ENCODE measurements at places on chromosomes 1 and 21.

GRCh38 chr1:48680411-48681035, 96.2 kb downstream of the BEND5 start:
- DNase-seq: no peak

GRCh38 chr21:38925923-38926322, 120.2 kb downstream of the ETS2 start:
- no peak for DNase-seq

GRCh38 chr1:4627353-4627752, 27.1 kb upstream of the AJAP1 start:
- no peak for DNase-seq

DNA sequence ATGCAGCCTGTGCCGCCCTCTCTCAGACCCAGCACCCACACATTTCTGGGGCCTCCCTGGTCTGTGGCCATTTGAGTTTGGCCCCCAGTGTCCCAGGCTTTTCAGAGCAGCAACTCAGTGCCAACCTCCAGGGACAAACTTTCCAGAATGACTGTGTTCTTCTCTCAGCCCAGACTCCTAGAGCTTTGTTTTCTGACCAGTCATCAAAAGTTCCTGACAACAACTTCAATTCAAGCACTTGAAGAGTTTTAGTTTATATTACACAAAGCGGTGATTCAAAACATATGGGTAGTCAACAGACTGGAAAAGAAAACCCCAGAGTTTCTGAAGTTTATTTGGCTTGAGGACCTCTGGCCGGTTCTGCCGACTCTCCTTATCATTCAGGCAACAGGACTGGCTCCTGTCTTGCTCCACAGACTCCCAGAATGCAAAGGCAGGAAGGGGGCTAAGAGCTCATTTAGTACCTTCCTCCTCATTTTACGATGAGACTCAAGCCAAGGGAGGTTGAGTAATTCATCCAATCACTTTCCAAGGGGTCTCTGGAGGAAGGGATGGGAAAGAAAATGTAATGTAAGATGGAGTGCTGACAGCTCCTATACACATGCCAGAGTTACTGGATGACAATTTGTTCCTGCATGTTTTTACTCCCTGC, 27.0 kb upstream of the TIAM1 start:
- DNase-seq: no peak

- DNase-seq: peak; percentile 11
Observed at GRCh38 chr1:31954607-31955283, 16.6 kb upstream of the PTP4A2 start.

DNA sequence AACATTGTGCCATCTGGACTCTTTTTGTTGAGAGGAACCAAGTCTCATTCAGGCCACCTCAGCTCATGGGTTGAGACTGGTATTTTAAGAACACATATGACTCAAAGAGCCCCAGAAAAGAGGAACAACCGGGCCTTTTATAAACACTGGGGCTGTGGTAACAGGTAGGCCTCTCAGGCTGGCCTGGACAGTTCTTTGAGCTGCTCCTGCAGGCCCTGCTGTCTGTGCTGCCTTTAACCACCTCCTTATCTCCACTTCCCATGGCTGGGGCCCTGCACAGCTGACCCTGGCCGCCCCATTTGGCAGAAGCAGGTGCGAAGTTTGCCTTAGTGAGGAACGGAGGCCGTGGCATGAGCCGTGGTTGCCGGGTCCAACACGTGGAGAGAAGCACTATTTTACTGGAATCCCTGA, 163.3 kb downstream of the RHOU start:
- DNase-seq: no peak

DNA sequence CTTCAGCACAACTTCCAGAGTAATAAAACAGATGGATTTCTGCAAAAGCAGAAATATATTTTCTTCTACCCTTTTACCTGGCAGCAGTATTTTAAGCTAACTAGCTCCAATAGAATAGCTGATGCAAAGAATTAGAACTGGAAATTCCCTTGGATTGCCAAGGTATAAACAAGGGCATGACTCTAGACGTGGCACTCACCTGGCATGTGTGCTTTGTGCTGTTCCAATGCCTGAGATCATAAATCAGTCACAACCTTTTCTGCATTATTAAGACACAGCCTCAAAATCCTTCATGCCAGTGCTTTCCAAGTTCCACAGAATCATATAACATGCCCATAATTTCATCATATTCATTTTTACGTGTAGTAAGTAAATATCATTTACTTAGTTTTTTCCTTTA, 1048.7 kb downstream of the ADGRL2 start:
- DNase-seq: no peak

- no peak for DNase-seq
Observed at GRCh38 chr1:22431965-22432364, 19.7 kb upstream of the ZBTB40 start.

- no peak for DNase-seq
Observed at GRCh38 chr1:154186852-154187501, 4.9 kb downstream of the TPM3 start.

DNA sequence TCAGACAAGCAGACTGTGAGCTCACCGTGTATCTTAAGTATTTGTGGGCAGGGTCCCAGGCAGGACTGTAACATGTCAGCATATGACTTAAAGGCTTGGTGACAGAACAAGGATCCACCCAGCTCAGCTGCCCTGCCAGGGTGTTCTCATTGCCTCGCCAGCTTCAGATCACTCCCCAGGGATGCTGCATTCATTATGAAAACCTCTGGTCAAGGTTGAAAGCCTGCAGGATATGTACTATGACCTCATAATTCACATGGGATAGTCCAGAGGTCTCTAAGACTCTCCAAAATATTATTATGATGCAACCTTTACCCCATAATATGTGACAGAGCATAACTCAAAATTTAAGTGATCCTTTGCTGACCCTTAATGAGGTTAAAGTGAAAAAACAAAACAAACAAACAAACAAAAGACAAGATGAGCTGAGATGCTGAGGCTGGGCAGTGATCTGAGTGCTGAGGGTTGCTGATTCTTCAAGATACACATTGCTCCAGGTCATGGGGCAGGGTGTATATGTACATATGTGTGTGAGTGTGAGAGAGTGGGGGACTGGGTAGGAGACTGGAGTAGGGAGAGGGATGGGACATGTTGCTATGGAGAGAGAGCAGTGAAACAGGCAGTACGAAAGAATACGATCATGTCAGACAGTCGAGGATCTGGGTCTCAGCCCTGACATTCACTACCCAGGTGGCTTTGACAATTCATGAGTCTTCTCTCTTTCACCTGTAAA, 98.8 kb upstream of the DUSP10 start:
- DNase-seq: no peak

- DNase-seq: no peak
Observed at GRCh38 chr21:15018382-15018781, 46.4 kb downstream of the NRIP1 start.

DNA sequence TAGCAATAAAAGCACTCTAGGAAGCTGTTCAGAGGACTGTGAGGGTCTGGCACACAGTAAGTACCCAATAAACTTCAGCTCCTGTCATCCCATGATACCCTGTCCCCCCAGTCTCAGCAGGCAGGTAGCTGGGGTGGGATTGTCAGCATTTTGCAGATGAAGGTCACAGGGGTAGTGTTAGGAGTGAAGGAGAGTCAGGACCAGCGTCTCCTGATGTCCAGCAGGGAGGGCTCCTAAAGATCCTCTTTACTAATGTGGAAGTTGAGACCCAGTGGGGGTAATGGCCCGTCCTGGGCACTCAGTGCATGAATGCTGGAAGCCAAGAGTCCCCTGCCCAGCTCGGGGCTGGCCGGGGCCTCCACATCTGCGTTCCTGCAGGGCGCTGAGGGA, 31.3 kb upstream of the EDN2 start:
- DNase-seq: no peak

- DNase-seq: no peak
Observed at GRCh38 chr1:143748906-143749305, 222.9 kb downstream of the FAM72C start.

DNA sequence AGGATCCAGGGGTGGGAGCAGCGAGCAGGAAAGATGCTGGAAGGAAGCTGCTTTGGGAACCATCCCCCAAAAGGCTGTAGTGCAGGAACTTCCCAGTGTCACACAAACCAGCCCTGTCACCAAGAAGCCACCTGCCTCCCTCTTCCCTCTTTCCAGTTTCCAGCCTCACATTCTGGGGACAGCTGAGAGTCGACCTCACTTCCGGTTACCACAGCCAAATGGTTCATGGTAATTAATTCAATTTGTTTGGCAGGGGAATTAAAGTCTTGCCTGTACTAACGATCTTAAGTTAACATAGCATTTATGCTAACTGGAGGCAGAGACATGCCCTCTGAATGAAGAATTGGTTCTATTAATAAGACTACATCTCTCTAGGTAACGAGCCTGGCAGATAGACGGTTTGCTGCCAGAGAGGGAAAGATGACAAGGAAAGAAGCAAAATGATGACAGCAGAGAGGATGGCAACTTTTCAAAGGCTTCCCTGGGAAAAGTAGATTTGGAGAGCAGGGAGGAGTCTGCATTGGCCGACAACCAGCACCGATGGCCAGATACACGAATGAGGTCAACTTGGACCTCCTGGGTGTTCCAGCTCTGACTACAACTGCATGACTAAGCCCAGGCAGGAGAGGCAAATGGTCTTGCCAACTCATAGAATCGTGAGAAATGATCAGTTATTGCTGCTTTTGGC, 64.1 kb downstream of the TMCO4 start:
- no peak for DNase-seq

- no peak for DNase-seq
Observed at GRCh38 chr1:212213784-212214183, 71.4 kb upstream of the PPP2R5A start.

DNA sequence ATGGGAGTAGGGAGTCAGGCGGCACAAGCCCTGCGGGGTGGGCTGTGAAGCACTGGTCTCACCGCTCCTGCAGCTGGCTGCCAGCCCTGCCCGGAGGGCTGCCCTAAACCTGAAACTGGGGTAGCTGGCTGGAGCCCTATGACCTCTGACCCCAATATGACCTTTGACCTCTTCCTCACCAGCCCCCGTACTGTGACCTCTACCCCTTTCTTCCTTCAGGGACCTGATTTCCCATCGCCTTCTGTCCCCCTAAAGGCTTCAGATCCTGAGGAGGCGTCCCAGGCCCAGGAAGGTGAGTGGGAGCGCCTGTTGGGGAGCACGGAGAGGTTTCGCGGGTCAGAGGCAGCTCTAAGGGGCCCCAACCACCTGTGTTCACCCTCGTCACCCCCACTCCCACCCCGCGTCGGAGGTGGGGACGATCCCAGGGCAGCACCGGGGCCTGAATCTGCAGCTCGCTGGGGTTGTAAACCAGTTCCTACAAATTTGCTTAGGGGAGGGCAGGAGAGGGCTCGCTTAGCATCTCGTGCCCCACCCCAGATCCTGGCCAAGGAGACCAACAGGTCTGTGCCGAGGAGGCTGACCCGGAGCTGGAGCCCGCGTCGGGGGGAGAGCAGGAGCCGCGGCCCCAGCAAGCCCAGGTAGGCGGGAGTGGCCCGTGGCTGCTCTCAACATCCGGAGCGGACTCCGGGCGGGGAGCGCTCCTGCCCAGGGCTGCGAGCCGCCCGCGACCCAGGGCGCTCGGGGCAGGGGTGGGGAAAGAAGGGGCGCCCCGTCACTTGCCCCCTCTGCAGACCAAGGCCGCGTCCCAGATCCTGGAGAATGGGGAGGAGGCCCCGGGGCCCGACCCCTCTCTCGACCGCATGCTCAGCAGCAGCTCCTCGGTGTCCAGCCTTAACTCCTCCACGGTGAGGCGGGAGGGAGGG, 7.3 kb downstream of the SYTL1 start:
- DNase-seq: no peak

DNA sequence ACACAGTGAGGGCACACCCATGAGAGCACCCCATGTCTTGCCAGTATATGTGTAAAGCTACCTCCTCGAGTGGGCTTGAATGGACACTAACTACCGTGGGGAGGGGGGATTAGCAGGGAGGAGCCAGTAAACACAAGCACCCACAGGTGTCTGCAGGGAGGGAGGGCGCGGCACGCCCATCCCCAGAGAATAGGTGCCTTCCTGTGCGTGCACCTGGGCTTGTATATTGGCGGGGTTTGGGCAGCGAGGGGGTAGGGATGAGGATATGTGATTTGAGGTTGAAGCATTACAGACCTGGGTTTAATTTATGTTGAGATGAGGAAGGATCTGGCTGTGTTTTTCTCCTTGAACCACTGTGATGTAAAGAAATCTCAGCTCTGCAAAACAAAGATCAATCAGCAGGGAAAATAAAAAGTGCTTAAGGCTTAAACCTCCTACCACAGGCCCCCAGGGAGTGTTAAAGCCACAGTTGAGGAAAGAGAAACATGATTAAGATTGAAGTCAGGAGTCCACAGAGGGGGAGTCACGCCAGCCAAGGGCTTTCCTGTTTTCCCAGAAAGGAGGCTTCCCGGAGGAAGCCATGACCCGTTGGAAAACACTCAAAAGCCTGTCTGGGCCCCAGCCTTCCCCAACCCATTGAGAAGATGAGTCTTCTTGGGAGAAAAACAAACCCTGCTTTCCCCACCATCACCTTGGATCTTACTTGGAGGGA, 80.0 kb downstream of the CAMK2N1 start:
- no peak for DNase-seq

DNA sequence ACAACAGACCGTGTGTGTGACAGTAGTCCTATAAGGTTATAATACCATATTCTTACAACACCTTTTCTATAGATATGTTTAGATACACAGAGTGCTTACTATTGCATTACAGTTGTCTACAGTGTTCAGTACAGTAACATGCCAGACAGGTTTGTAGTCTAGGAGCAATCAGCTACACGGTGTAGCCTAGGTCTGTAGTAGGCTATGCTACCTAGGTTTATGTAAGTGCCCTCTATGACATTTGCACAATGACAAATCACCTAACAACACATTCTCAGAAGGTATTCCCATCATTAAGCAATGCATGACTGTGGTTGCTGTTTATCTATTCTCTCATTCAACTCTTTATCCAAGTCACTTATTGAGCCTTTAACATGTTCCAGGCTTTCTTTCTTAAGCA, 1.8 kb upstream of the WLS start:
- DNase-seq: no peak

Measured in amygdala (tissue), 56 donors.